ENCODE measurements at places on chromosomes 3 and 15.

DNA sequence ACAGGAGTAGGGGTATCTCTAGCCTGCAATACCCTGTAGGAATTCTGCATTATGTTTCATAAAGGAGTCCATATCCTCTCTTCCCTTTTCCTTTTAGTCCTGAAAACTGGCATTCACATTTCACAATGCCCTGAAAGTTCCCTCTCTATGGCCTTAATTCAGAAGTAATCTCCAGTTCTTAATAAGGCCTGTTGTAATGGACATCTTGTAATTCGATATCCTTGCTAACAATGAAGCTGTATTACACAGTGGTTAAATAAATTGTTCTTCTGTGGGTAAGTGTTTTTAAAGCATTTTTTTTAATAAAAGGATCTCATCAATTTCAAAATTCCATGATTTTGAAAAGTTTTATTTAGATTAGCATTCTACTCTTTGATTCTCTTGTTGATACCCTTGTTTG lies 34.3 kb upstream of the NEO1 start:
- no peak for DNase-seq

DNA sequence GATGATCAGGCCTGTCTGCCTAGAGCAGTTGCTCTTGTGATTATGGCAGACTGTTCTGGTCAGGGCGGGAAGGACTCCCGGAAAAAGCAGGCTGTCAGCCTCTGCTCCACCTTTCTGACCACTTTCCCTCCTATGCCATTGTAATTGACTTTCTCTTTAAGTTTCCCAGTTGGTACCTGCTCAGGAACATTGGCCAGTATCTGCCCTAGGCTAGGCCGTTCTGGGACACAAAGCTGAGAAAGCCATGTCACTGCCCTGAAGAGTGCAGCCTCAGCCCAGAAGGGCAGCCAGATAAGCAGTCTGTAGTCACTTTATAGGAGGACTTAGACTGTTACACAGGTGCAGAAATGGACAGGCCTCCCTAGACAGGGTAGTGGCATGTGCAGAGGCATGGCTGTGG lies 80.8 kb downstream of the CLSTN2 start:
- DNase-seq = no peak

DNA sequence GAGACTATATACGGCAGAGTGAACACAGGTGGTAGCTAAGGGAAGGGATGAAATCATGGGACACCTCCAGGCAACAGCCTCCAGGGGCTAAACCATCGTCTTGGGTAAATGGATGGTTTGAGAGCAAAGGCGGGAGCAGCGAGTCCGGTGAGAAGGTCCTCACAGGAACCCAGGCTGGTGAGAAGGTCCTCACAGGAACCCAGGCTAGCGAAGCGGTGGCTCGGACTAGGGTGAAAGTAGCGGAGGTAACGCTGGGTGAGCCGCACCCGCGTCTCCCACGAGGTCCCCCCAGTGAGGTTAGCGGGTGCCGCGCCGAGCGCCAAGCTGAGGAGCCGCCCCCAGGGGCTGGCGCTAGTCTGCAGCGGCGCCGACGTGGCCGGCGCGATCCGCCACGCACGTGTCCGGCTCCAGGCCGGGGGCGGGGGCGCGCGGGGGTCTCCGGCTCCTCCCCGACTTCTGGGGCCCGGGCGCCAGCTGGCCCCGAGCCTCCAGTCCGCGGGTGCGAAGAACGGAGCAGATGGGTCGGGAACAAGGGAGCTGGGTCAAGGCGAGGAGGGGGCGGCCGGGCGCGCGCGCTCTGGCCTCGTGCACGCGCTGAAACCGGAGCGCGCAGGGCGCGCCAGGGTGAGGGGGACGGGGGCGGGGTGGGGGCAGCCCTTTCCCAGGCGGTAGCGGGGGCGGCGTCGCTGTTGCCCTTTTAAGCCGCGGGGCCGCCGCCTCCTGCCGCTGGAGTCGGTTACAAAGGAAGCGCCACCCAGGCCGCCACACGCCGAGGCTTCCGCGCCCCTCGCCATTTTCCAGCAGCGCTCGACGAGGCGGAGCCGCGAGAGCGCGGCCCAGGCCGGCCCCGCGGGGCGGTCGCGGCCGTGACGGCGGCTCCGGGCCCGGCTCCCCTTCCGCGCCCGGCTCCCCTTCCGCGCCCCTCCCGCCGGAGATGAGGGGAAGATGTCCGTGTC lies at the start of gene UBE2Q2:
TSS of gene UBE2Q2 (plus strand) at position 726 of the 956 bp plus-strand sequence. CDS start at position 946, 220 bp downstream.
- peak; percentile 87 for DNase-seq

- no peak for DNase-seq
These were observed 540.5 kb downstream of the AGBL1 start for GRCh38 chr15:86620157-86620556.

DNA sequence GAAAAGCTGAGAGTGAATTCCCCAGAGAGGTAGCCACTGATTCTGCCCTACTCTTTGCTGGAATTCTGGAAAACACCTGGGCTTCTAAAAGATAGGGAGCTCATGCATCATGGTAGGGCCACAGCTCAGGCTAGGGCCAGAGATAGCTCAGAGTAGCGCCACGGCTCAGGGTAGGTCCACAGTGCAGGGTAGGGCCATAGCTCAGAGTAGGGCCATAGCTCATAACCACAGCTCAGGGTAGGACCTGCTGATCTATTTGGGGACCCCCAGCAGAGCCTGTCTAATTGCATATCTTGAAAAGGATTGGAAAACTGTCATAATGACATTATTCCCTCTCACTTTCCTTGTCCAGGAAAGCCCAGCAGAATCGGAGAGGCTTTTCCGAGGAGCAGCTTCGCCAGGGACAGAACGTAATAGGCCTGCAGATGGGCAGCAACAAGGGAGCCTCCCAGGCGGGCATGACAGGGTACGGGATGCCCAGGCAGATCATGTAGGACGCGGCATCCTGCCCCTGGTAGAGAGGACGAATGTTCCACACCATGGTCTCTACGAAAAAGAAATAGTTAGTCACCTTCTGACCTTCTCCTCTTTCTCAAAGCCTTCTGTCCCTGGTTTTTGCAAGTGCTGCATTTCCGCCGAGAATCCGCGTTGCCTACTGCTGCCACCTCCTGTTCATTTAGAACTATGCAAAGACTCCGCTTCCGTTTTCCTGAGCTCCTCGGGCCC lies 14.5 kb downstream of the TAGLN3 start:
- DNase-seq = peak; percentile 79

GRCh38 chr3:177811112-177811511 lies 613.8 kb upstream of the TBL1XR1 start:
- DNase-seq = no peak

GRCh38 chr15:100924436-100924835 lies 5.3 kb downstream of the LRRK1 start:
- peak; percentile 49 for DNase-seq

GRCh38 chr15:97692301-97693015 lies 268.0 kb upstream of the ARRDC4 start:
- DNase-seq = no peak

- DNase-seq = no peak
These were observed 34.4 kb upstream of the TBC1D21 start for GRCh38 chr15:73838831-73839426.

- DNase-seq = no peak
These were observed 625.5 kb upstream of the ZNF717 start for GRCh38 chr3:76410762-76411281.

- no peak for DNase-seq
These were observed 44.3 kb downstream of the ATP1B3 start for GRCh38 chr3:141920701-141921100.

DNA sequence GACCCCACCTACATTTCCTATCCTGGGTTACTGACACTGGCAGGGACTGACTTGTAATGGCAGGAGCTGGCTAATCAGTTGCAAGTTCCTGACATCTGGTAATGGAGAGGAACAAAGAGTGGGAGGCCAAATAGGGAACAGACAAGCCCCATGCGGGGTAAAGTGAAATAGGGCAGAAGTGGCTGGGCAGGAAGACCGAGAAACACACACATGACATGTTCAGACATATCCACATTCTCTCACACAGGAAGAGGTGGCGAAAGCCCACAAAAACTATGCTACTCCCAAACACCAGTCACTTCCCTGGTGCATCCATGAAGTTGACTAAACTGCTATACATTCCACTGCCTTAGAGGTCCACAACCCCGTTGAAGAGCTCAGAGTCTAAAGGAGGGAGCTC lies 394.1 kb upstream of the TBL1XR1 start:
- DNase-seq = no peak

GRCh38 chr3:141499284-141499683 lies 12.5 kb downstream of the RASA2 start:
- DNase-seq = no peak

GRCh38 chr3:13189639-13190377 lies 116.6 kb upstream of the IQSEC1 start:
- no peak for DNase-seq

DNA sequence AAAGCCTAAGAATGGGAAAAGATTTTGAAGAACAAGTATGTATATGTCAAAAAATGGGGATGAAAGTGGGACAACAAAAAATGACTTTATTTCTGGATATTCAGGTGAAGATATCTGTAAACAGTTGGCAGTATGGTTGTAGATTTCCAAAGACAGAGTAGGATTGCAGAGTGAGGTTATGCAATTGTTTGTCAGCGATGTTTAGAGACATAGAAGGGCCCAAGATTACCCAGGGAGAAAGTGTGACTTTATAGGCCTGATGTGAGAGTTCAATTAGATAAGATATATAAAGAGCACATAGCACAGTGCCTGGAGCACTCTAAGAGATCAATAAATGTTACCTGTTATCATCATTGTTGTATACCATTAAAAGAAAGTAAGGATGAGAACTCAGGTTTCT lies 319.8 kb downstream of the DOCK3 start:
- no peak for DNase-seq

- no peak for DNase-seq
These were observed 138.5 kb downstream of the NECTIN3 start for GRCh38 chr3:111210003-111210711.

DNA sequence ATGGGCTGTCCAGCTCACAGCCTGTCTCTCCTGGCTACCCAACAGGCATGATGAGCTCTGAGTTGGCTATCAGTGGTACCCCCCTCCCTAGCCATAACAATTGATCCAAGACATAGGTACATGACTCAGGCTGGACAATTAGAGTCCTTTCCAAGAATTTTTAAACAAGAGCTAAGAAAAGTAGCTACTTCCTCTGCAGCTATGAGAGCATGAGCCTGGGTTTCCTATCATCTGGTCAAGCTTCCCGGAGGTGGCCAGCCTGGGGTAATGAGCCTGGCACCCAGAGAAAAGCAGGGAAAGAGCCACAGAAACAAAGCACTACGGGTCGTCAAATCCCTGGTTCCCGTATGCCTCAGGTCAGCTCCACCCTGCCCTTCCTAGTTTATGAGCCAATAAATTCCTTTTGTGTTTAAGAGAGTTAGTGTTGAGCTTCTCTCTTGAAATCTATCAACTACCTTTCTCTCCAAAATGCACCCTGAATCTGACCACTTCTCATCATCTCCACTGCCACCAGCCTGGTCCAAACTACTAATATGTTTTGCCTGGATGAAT lies 2.3 kb upstream of the SLC51B start:
- no peak for DNase-seq

DNA sequence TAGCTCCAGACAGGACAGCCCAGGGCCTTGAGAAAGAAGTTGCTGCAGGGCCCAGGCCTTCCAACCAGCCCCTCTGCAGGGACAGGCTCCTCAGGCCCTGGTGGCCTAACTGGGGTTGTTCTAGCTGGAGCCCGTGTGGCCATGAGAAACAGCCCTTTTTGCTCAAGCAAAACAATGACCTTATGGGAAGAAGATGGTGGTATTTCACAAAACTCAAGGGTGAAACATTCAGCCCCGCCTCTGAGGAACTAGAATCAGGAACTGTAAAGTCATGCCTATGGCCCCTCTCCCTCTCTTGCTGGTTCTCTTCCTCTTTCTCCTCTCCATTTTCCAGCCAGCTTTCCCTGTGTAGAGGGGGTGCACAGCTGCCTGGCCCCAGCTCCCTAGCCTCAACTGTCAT lies 273.3 kb downstream of the RPLP1 start:
- DNase-seq = no peak

GRCh38 chr3:114179575-114179974 lies 723 bp upstream of the DRD3 start:
- DNase-seq = no peak

DNA sequence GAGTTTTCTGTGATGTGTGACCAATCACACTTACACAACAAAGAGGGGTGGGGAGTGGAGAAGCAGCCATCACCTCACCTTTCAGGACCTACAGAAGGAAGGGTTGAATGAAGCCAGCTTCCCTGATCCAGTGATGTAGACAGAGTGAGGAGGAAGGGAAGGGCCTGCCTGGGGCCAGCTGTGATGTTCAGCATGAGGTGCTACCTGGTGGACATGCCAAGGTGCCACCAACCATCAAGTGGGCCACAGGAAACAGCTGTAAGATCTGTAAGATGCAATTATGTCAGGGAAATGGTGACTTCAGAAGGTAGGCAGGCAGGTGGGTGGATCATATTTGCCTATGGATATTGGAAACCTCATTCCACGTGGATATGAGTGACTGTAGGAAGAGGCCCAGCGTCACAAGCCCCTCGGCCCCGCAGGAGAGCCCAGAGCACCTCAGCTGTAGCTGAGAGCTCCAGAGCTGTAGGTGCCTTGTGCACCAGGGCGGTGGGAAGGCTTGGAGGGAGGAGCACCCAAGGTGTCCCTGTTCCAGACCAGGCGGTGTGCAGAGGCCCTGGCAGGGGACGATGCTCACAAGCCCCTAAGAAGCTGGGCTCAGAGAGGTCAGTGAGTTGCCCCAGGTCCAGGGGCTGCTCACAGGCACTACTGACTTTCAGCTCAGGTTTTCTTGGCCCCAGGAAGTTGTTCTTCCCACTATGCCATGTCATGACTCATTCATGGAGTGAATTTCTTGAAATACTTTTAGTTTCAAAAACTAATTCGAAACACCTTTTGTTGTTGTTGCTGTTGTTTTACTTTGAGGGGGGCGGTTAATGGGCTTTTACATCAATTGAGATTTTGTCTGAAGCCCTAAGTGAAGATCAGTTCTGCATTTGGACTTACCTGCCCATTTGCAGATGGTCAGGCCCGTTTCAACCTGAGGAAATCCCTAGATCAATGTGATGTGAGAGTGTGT lies 94.2 kb upstream of the ALDH1A3 start:
- DNase-seq = peak; percentile 25
